ENCODE measurements at places on chromosomes 16 and 17.

GRCh38 chr16:69049603-69050375, 55.7 kb upstream of the HAS3 start:
- no peak for DNase-seq

- no peak for DNase-seq
Measured at GRCh38 chr17:27497696-27498095, 41.4 kb downstream of the KSR1 start.

GRCh38 chr16:21600031-21600773, 825 bp downstream of the METTL9 start:
- peak; percentile 55 for DNase-seq

GRCh38 chr16:46618516-46618915, 2.7 kb downstream of the SHCBP1 start:
- no peak for DNase-seq

- no peak for DNase-seq
Measured at GRCh38 chr16:78748220-78748929, 648.9 kb downstream of the WWOX start.

- DNase-seq: no peak
Measured at GRCh38 chr17:58291246-58291645, 10.5 kb upstream of the MPO start.

- DNase-seq: no peak
Measured at GRCh38 chr17:80931421-80932265, 60.0 kb upstream of the CHMP6 start.

GRCh38 chr16:30456302-30456701, 10.6 kb upstream of the SEPHS2 start:
- no peak for DNase-seq

- DNase-seq: peak; percentile 19
Measured at GRCh38 chr16:83953796-83954576, 946 bp downstream of the OSGIN1 start.

DNA sequence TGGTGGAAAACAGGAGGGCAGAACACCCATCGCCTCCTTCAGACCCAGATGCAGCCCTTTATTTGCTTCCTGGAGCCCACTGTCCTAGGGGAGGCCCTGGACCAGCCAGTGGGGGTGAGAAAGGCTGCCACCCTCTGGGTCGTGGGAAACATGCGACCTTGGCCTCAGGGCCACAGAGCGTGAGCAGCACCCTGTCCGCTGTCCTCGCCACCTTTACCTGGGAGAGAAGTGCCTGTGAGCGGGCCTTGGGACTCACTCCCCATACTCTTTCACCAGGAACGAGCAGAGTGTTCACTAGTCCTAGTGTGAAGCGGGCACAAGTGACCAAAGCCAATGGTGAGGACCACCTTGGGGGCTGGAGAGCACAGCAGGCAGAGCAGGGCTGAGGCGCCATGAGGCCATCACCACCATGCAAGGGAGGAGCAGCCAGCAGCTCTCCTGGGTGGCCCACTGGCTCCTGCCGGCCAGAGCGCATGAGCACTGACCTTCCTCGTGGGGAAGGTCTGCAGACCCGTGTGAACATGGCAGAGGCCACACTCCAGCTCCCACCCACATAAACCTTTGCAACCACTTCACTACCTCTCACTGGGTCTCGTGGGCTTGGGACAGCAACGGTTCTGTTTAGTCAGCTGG, 8.5 kb downstream of the SMCR8 start:
- DNase-seq: no peak

DNA sequence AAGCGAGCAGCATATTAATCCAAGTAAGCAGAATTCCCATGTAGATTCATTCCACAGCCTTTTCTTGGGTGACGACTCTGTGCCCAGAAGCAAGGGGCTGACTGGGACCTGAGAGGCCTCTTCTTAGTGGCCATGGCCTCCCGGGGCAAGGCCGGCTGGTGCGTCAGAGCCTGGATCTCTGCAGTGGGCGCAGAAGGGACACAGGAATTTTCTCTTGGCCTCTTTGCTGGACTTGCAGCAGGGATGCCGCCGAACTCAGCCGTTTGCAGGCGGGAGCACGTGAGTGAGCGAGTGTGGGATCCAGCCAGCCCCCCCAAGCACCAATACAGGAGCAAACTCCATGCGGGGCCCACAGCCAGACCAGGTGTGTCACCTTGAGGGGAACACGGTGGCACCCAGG, 151.8 kb downstream of the RPTOR start:
- DNase-seq: no peak

DNA sequence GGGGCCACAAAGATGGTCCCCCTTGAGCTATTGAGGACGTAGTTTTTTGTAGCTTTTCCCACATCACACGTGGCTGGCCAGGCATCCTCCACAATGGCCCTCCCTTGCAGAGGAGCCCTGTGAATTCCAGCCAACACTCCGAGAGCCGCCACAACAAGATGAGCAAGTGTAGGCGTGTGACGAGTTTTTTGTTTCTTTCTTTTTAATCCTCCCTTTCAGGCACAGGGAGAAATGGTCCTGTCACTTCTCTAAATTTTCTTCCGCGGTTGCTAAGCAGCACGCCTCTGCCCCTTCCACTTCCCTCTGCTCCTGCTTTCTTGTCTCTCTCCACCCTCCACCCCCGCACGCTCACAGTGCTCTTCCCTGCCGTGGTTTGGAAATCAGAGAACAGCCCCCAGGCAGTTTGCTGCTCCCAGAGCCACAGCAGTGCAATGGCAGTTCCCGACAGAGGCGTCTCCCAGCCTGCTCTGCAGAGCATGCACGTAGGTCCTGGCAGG, 68.0 kb upstream of the MRTFB start:
- DNase-seq: peak; percentile 12

DNA sequence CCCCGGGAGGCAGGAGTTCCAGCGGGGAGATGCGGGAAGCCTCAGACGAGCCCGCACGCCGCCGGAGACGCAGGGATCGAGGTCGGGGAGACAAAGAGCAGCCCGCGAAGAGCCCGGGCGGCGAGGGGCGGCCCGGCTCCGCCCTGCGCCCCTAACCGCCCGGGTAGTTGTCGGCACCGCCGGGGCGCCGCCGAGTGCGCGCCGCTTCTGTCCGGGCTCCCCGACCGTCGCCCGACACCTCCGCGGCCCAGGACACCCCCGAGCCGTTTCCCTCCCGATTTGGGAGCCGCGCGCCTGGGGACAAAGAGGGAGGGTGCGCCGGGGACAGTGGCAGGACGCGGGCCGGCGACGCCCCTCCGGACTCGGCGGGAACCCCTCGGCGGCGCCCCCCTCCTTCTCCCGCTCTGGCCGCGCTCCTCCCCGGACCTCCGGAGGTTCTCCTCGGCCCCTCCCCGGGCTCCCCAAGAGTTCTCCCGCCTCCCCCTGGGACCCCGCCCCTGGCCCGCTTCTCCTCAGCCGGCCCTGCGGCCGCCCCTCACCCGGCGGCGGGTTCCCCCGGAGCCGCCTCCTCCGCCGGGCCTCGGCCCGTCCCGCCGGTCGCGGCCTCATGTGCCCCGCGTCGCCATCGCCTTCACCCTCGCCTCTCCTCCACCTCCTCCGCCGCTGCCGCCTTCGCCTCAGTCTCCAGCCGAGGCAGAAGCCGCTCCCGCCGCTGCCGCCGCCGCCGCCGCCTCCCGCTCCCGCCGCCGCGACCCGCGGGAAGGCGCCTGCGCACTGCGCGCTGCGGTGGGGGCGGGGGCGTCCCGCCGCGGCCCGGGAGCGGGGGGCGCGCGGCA, at the start of gene GJC1:
Gene GJC1, minus strand, starts transcription at position 765 of the 836 bp plus-strand sequence. CDS start 24,470 bp downstream, outside the sequence.
- peak; percentile 46 for DNase-seq

GRCh38 chr17:73932216-73932749, 271.2 kb upstream of the RPL38 start:
- no peak for DNase-seq

DNA sequence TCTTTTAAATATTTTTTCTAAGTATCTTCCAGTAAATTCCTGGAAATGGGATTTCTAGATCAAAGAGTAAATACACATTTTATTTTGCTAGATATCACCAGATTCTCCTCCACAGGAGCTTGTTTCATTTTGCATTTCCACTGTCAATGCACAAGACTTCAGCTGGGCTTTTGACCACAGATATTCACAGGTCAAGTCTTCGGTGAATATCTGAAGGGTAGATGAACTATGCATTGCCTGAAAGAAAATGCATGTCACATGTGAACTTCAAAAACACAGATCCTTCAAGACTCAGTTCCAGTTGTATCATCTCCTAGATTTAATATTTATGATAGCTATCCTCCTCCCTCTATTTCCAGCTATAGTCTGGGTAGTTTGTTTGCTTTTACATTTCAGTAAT, 963.6 kb upstream of the GOT2 start:
- DNase-seq: no peak

DNA sequence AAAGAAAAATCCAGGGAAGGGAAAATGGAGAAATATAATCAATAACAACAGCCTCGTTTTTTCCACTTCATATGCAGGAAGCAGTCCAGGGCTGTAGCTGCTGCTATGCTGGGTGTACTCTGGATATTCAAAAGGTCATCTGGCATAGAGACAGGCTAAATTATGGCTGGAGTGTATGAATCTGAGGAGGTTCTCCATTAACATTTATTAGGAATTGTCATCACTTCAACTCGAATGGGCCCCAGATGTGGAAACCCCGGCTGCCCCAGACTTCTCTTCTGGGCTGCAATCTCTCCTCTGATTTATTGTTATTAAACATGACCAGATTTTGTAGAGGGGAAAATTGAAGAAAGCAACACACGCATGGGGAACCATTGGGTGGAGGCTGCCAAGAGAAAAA, 33.5 kb upstream of the SKAP1 start:
- no peak for DNase-seq

GRCh38 chr17:82605939-82606600, 42.2 kb downstream of the WDR45B start:
- no peak for DNase-seq

- no peak for DNase-seq
Measured at GRCh38 chr16:29007730-29008593, 23.1 kb downstream of the LAT start.

GRCh38 chr17:44074231-44074910, 3.8 kb downstream of the G6PC3 start:
- DNase-seq: no peak

GRCh38 chr17:8337802-8338752, 1.6 kb upstream of the ODF4 start:
- DNase-seq: no peak

GRCh38 chr16:25110387-25110947, 1.1 kb upstream of the LCMT1 start:
- DNase-seq: no peak

GRCh38 chr17:60914078-60914477, 236.4 kb downstream of the BCAS3 start:
- no peak for DNase-seq

- no peak for DNase-seq
Measured at GRCh38 chr16:52597073-52597771, 50.3 kb upstream of the TOX3 start.

DNA sequence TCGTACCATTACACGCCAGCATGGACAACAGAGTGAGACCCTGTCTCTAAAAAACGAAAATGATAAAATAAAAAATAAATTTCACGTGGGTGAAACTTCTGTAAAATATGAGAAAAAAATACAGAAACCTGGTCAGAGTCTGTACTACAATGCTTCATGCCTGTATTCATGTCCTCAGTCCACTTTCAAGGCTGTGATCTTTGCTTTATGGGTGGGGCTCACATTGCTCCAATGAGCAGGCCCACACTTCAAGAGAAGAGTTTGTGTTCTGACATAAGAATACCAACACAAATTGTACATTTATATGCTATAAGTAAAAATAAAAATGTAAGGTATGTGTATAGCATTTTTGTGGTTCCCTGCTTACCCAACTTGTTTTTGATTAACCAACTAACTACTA, 32.2 kb upstream of the ABCA3 start:
- no peak for DNase-seq

GRCh38 chr17:79843816-79844800, 4.9 kb upstream of the CBX4 start:
- DNase-seq: no peak

Measured in germinal center (tissue), 1 donor.